Activated T-cell treated with anti-CD3 and anti-CD28 coated beads for 4 hours (primary cell): ENCODE measurements at places on chromosomes 7 and 10.

DNA sequence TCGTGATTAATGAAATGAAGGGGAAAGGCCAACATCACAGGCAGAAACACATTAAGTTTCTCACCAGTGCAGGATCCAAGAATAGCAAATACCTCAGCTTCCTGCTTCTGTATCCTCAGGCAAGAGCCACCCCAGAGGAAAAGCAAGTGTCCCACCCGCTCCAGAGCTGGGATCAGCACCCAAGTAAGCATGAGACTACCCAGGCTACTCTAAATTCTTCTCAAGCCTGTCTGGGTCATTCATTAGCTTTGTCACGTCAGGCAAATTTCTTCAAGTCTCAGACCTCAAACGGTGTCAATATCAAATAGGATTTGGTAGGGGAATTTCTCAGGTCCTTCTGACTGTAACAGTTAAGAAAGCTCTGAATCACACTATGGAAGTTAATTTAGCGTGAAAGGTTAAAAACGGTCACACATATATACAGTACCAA is 59.0 kb downstream of the GNA12 start:
- DNase-seq: no peak

- DNase-seq: peak; percentile 36
These were observed at the start of gene STOX1 for GRCh38 chr10:68826764-68827591. Gene STOX1 (plus strand): TSS chr10:68827531. CDS start chr10:68827624, 93 bp downstream.

- no peak for DNase-seq
These were observed 36.7 kb upstream of the BTBD16 start for GRCh38 chr10:122234416-122234815.

DNA sequence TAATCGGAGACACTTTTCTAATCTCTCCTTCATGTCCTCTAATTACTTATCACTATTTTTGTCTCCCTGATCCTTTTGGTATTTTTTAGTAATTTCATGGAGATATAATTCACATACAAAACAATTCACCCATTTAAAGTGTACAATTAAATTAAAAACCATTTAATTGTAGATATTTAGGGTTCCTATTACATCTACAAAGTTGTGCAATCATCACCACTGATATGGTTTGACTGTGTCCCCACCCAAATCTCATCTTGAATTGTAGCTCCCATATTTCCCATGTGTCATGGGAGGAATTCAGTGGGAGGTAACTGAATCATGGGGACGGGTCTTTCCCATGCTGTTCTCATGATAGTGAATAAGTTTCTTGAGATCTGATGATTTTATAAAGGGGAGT is 29.0 kb downstream of the GCC1 start:
- no peak for DNase-seq

DNA sequence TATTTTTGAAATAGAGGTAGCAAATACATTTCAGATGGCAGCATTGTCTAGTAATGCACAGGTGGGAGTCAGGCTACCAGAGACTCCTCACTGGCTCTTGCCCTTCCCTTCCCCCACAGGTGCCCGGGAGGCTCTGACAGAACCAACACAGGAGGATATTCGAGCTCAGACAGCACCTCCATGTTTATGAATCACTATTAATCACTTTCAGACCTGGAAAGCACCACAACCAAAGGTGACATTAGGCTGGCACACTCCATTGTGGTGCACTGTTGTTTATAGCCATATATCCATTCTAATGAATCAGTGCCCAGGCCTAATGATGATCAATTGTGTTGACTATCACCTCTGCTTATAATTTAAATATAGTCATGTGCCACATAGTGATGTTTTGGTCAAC is 107.8 kb upstream of the NAMPT start:
- no peak for DNase-seq
